ENCODE measurements at places on chromosomes 3 and 15.

GRCh38 chr15:25883463-25884259 lies 20.5 kb upstream of the ATP10A start:
- DNase-seq, result no peak

DNA sequence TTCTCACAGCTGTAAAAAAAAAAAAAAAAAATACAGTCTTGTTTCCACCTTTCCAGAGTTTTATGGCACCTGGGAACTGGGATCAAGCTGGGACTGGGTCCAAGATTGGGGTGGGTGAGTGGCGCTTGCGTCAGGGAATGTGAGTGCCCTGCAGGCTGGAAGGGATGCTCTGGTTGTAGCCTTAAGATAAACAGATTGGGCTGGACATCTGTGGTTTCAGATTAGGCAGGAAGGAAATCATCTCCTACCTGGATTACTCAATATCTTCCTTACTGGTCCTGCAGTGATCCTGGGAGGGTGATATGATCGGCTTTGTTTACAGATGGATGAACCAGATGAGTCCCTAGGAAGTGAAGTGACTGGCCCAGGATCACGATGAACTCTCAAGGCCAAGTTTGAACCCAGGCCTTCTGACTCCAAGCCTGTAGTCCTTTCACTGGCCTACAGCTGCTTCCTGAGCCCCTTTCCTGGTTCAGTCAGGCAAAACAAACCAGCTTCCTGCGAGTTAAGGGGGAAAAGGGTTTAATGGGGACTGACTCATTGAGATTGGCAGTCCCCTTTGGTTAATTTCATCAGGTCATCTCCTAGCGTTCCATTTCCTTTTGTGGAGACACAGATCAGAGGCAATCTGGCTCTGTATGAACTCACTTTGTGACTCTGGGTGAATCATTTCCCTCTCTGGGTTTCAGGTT lies 179.8 kb downstream of the THSD4 start:
- DNase-seq, result no peak

DNA sequence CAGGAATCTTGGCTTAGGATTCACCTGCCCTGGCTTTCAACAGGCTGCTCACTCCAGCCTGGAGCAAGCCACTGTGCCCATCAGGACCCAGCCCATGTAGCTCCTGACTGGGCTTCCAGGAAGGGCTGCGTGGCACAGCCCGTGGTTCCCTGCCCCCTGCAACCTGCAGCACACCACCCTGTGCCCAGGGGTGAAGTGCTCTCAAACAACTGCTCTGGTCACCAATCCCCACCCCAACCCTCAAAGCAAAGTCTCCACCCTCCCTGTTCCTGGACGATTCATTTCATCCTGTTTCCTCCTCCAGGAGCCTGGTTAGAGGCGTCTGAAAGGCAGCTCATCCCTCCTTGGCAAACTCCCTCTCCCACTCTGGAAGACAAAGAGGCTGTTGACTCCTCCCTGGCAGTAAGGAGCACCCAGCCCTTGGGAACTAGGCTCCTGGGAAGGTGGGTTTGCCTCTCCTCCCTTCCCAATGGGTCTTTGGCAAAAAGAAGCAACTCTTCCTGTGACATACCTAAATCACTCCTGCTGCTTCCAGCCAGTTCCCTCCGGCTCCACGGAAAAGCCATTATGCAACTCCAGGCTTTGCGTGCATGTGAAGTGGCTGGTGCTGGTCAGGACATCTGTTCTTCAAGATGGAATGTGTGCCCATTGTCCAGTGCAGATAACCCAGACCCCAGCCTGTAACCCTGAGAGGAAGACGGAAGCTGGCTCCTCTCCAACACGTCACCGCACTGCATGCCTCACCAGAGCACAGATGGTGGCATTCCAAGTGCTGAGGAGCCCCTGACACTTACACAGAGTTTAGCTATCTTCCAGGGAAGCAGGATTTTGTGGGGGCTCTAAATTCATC lies 29.1 kb upstream of the VIPR1 start:
- DNase-seq, result no peak

- DNase-seq, result no peak
These were observed 870.2 kb downstream of the SI start for GRCh38 chr3:164208048-164208447.

DNA sequence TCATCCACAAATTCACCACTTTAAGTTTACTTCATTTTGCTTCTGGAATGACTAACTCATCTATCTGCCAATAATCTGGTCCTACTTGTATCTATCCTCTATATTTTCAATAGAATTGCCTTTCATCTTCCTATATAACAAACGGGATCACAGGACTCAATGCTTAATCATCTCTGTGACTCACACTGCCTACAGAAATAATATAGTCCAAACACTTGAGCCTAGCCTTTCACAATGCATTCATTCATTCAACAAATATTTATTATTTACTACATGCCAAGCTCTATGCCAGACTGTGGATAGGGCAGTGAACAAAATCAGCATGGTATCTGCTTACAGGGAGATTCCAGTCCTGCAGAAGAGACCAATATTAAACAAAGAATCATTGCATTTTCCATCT lies 16.6 kb upstream of the AGTR1 start:
- no peak for DNase-seq

DNA sequence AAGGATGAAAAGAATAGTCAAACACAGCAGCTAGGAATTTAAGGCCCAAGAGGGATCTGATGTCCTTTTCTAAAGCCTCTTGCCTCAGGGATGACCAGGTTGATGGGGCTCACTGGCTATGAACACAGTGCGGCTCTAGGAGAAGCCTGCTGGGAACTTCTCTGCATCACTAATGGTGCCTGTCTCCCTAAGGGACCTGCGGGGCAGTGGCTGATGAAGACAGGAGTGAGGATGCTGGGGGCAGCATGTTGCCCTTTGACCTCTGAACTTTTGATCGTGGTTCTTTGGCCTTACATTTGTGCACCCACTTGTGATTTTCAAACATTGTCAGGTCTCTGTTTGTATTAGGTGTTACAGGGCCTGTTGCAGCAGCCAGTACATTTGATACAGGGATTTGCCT lies 64.9 kb upstream of the KLHL25 start:
- DNase-seq, result no peak

GRCh38 chr3:107945417-107946094 lies 145.3 kb downstream of the CD47 start:
- DNase-seq, result no peak

DNA sequence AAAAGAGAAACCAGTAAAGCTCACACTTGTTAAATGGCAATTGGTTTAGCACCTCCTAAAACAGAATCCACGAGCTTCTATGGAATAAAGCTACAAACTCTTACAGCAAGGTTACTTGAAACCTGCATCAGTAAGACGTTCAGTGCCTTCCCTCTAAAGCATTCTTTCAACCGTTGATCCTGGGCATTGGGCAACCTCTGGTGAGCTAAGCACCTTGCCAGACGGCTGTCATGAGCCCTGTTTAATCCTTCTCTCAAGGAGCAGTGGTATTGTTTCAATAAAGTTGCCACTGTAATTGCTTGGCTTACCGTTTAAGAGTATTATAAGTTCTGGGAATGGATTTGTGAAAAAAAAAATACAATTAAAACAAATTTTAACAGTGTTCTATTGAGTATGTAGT lies 75.0 kb downstream of the COL8A1 start:
- no peak for DNase-seq

DNA sequence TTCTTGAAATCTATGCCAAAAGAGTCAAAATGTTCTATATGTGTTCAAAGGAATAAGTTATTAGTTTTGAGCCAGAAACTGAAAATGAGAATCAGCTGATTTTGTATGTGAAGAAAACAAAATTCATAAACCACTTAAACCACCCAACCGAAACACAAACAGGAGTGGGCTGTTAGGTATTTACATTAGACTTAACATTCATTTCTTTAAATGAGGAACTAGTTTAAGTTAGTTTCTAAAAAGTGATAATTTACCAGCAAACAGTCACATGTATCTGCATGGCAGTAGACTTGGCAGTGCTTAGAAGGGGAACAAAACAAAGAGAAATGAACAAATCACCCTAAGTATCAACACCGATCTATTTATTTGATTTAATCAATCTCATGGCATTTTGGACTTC lies 128.0 kb downstream of the GMNC start:
- DNase-seq, result no peak

- DNase-seq, result no peak
These were observed 340.3 kb downstream of the SLC9A9 start for GRCh38 chr3:143507735-143508580.

DNA sequence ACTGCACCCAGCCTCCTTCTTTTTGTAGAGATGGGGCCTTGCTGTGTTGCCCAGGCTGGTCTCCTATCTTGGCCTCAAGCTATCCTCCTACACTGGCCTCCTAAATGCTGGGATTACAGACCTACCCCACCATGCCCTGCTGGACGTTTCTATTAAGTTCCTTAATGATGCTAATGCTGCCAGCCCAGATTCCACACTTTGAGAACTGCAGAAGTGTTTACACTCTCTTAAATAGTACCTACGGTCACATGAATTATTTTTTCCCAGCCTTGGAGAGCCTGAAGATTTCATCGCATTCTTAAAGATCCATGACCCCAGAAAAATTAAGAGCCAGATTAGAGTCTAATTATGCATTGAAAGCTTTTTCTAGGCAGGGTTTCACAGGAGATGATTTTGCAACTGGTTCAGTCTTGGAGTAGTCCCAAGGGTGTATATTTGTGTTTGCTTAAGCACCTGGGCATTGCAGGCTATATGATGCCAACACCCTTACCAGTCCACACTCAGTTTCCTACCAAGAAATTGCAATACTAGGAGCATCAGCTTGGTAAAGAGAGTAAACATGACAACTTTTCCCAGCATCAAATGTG lies 36.6 kb downstream of the TM4SF4 start:
- DNase-seq, result no peak

DNA sequence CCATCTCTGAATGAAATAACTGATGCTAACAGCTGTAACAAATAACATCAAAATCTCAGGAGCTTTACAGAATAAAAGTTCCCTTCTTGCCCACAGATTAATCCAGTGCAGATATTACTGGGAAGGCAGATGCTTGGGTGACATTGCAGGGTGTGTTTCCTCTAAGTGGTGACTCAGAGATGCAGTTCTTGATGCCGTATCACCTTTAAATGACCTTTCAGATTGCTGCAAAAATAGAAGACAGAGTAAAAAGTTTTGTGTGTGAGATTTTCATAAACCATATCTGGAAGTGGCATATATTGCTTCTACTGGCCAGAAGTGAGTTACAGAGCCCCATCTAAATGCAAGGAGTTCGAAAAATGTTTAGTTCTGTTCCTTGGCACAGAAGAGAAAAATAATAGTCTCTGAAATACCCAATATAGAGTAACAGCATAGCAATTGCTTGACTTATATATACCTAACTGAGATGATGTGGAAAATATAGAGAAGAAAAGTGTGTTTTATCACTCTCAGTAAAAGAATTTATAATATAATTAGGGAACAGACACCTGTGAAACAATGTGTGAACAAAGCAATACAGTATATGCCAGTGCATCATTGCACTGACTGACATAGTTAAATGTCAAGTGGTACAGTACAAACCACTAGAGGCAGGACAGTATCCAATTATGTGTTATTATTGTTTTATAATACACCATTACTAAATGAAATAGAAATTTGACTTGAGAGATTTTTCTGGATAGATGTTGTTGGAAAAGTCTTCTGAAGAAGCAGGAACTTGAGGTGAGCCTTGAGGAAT lies 430.7 kb upstream of the CBLB start:
- DNase-seq, result no peak

DNA sequence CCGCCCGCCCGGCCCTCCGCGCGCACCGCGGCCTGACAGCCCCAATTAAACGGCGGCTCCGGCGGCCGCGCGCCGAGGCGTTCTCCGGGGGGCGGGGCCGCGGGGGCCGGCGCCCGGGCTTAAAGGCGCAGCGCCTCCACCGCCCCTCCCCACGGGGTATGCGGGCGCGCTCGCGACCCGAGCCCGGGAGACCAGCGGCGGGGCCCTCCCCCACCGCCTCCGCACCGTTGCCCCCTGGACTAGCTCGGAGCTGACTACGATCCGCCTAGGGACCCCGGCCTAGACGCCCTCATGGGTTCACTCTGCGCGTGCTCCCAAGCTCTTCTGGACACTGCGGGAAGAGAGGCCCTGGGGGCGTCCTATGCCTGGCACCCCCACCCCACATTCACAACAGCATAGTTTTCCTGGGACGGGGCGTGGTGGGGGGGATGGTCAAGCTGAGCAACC lies at the start of gene DUSP7:
DUSP7 (minus strand) TSS at position 51 of the 447 bp plus-strand sequence. CDS start 205 bp downstream, outside the sequence.
- DNase-seq, result peak; percentile 16

DNA sequence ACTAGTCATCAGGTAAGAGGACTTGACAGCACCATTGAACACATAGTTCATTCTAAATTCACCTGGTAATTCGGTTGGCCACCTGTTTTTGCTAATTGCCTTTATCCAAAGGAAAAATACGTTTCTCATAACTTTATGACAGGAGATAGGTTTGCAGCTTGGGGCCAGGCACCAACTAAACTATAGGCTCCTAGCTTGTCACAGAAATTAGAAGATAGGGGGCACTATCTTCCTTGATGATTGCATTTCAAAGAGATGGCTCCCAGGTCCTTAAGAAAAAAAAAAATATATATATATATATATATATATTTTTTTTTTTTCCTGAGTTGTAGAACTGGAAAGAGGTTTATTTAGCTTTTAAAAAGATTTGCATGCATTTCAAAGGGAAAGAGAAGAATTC lies 563.6 kb downstream of the NAALADL2 start:
- no peak for DNase-seq

GRCh38 chr15:65392368-65392767 lies 14.6 kb upstream of the IGDCC3 start:
- no peak for DNase-seq

DNA sequence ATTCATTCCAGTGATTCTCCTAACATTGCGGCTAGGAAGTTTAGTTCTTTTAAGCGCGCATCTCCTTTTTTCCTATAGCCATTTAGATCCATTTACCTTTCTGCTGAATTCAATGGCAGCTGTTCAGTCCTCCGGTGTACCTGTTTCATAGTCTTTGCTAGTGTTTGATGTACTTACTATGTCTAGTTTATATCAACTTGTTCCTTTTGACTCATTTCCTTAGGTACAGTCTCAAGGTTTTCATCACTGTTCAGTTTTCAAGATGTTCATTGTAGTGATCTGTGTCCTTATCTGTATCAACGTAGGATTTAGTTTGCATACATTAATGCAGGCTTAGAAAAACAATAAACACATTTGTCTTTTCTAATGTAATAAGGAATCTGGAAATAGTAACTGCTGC lies 59.0 kb upstream of the MBNL1 start:
- DNase-seq, result no peak

- no peak for DNase-seq
These were observed 1.2 kb upstream of the ITIH4 start for GRCh38 chr3:52831500-52832301.

DNA sequence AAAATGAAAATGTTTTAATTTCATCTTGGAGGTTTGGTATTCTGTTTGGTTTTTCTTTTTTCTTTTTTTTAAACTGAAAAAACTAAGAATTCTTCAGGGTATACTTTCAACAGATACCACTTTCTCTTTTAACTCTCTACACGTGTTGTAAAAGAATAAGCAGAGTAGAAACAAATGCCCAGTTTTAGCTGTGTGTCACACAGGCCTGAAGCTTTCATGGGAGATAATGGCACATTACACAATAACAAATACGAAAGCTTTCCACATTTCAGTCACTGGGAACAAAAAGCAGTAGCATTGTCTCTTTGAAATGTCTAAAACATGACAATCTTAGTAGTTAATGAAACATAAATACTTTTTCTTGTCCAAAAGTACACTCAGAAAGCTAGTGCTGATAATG lies 818.5 kb downstream of the TBL1XR1 start:
- no peak for DNase-seq

GRCh38 chr15:40249477-40250303 lies 10.8 kb downstream of the PAK6 start:
- DNase-seq, result no peak

GRCh38 chr3:140703496-140703895 lies 25.6 kb downstream of the TRIM42 start:
- DNase-seq, result no peak

GRCh38 chr3:161548301-161548700 lies 51.7 kb downstream of the OTOL1 start:
- no peak for DNase-seq

All from stimulated activated CD8-positive, alpha-beta memory T cell treated with anti-CD3 and anti-CD28 coated beads, Interleukin-4, amount 100 ng/mL, for 4 hours (primary cell).